Panc1 (cell line): ENCODE measurements at places on chromosomes 4 and X. TPM values are rescaled to one million over a fixed set of nuclear protein-coding genes. Genes with fewer than 3 reads are reported as not detected.

DNA sequence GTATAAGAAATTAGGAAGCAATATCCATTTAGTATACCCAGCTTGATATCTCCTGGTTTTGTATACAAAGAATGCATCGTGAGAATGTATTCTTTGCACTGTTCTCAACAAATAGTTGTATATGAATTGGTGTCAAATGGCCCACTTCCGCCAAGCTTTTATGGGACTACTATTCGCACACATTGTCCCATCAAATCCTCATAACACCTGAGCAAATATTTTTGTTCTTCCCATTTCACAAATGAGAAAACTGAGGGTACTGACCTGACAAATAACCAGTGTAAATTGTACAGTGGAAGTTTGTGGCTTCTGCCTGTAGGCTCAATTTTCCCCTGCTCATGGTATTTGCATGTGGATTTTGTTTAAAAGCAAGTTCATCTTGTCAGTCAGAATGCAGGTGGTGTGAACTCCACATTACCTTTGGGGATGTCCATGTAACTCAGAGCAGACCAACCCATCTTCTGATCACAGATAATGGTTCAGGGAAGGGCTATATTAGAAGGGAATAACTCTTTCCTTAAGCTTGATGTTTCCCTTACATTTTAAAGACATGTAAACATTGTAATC, 51.5 kb upstream of the FAM241A start:
- H3K36me3 ChIP-seq: no peaks in the 10 kb centered on the region
- no peak overlapping the region for H3K27ac ChIP-seq
- no peaks in the 10 kb centered on the region for H3K27me3 ChIP-seq
- no peak for DNase-seq
- no peaks in the 10 kb centered on the region for H3K4me1 ChIP-seq

- H3K36me3 ChIP-seq: no peaks in the 10 kb centered on the region
- H3K4me1 ChIP-seq: no peaks in the 10 kb centered on the region
- H3K4me3 ChIP-seq: no peak overlapping the region
- DNase-seq: no peak
- H3K27me3 ChIP-seq: no peaks in the 10 kb centered on the region
- no peak overlapping the region for H3K27ac ChIP-seq
Measured at GRCh38 chr4:19164334-19164733, 1087.4 kb upstream of the SLIT2 start.

GPR173 gene
- 0.13 TPM for total RNA-seq

ARMCX2 gene
- 1.0 TPM for total RNA-seq
